Stimulated activated CD8-positive, alpha-beta memory T cell treated with anti-CD3 and anti-CD28 coated beads, Interleukin-7, amount 100 ng/mL, for 24 hours (primary cell): ENCODE measurements at places on chromosomes 2 and 18.

DNA sequence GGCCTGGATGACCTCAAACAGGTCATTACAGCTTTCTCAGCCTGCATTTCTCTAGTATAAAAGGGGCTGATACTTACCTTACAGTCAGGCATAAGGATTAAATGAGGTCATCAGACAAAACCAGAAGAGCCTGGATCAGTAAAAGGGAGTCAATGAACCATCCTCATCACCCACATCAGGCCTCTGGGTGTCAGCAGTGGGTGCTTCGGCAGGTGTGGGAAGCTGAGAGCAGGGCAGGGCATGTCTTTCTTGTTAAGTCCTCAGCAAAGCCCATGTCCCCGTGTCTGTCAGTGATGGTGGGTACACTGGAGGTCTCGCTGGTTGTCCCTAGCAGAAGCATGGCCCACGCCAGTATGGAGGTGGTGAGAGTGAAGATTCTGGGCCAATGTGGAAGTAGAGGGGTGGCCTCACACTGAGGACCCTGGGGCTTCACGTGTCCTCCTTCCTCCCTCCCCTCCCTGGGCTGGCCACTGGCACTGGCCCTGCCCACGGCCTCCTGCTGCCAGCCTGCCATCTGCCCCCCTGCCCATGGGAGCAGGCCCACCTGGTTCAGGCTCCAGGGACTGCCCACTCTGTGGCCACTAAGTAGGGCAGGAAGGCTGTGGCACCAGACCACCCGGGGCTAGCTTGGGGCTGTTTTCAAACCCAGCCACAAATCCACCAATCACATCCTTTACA is 4.4 kb downstream of the ADRA2B start:
- DNase-seq = no peak

- no peak for DNase-seq
Measured at GRCh38 chr2:109523536-109524361, 90.0 kb downstream of the SEPTIN10 start.

GRCh38 chr2:137182071-137182470 is 416.7 kb downstream of the THSD7B start:
- no peak for DNase-seq

GRCh38 chr2:212811036-212811805 is 272.6 kb upstream of the ERBB4 start:
- no peak for DNase-seq

DNA sequence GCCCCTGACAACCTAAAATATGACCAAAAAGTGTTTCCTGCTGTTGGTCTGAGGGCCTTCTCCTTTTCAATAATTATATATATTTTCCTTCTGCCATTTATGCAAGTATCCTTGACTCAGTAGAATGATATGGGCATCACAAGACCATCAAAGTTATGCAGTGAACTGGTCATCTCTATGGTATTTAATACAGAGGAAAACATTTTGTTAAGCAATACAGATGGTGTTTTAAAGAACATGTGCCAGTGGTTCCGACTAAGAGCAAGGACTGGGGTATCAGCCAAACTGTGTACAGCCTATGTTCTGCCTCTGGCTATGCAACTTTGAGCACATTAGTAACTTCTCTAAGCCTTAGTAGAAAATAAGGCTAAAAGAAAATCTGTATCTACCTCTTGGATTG is 179.0 kb downstream of the TRABD2A start:
- DNase-seq = no peak

GRCh38 chr2:139380051-139380450 is 599.9 kb upstream of the NXPH2 start:
- DNase-seq = no peak

DNA sequence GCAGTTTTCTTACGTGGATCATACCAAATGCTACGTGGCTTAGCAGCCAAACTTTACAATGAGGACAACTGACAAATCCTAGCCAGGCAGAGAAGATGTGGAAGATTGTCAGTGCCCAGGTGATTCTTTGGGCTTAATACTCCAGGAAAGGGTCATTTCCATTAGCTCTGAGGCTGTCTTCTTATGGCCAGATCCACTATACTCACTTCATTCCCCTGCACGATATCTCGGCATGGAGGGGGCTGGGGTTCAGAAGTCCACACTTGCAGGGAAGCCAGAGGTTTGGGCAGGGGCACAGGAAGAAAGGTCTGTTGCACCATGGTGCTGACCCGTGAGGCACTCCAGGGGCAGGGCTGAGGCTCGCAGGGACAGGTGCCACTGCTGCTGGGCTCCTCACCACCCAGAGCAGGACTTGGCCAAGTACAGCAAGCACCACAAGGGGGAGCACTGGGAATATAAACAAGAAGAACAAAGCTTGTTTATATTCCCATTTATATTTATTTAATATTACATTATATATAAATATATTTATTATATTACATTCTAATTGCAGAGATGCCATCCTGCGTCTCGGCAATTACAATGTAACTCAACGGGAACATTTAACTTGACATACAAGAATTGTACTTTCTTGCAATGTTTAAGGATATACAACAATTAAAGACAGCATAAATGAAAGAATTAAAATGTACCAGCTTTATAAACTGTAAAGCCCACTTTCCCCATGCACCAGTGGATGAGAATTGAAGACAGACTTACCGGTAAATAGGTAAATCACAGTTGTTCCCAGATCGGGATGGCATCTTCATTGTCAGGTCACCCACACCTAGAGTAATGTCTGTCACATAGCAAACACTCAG is 27.2 kb downstream of the CLUL1 start:
- DNase-seq = peak; percentile 44

DNA sequence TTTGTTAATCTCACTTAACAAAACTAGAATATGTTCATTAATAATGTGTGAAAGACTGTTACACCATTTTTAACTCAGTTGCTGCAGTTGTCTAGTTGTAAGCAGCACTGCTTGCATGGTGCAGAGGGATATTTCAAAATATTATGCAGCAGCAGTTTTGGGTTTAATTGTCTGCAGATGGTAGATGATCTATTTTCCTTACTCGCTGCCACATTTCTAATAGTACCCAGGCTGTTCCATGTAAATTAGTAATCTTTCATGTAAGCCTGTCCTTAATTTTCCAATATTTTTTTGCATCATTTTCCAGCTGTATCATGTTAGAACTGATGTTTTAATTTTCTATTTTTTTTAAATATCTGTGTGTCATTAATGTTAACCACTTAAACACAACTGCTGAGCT is 488.1 kb upstream of the RAB12 start:
- DNase-seq = no peak

DNA sequence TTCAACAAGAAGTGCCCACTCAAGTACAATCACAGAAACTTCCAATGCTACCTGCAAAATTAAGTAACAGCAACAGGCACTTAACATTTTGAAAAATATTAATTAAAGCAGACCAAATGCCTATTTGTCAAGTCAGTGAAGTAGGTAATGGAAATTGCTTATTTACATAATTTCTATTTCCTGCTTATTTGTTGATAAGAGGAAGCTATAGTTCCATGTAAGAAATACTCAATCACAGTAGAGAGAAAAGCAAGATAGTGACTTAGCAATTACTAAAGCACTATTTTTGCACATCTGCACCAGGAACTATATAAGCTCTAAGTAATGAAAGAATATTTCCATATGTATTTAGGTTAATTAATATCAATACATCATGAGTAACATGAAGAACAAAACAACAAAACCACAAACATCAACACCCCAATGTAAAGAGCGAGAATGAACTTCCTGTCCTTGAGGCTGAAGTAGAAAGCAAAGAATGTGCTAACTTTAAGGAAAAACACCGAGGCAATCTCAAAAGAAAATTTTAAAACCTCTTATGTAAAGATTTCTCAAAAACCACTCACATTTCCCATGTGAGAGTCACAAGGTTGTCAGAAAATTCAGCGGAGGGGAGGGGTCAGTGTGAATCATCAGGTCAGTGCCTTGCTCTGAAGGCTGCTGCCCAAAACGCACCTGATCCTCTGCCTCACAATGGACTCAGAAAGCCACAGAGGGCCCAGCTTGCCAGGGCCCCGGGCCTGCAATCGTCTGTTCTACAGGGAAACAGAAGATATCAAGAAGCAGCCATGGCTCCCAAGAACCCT is 12.5 kb downstream of the NPC1 start:
- DNase-seq = no peak

DNA sequence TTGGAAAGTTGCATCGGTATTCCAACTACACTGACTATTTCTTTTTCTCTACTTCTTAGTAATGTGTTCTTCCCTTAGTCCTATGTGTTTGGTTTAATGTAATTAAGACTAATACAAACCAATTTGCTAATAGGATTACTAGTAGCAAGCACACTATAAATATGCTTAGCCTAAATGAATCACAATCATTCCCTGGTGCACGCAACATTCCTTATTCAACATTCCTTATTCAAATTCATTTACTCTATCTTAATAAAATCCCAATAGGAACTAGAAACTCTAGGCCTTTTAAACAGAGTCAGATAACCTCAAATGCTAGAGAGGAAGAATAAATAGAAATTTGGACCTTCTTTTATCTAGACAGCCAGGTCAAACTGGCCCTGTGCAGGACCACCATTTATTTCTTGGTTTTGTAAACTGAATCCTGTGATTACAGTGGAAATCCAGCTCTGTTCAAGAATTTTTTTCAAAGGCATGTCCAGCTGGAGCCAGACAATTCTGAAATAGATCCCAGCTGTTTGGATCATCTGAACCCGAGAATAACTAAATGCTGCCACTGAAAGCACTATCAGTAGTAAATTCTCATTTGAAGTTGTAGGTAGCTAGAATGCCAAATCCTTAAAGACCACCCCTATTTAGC is 103.1 kb downstream of the PPP1R1C start:
- no peak for DNase-seq

DNA sequence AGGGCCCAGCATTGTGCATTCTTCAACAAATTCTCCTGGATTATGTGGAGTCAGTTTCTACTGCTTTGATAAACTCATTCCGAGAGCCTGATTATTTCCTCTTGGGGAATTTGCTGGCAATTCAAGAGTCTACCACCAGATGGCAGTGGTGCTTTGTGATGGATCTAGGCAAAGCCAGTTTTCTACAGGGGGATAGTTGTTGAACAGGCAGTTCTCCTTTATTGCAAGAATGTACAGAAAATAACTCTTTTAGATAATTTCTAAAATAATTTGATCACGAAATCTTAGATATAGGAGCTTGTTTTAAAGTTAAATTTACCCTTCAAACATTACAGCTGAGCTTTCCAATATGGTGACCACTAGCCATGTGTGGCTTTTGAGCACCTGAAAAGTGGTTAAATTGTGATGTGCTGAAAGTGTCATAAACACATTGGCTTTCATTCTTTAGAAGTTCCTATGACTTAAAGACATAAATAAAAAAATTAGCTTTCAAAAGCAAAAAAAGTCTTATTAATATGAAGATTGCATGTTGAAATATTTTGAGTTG is 66.7 kb upstream of the HAAO start:
- peak; percentile 61 for DNase-seq

DNA sequence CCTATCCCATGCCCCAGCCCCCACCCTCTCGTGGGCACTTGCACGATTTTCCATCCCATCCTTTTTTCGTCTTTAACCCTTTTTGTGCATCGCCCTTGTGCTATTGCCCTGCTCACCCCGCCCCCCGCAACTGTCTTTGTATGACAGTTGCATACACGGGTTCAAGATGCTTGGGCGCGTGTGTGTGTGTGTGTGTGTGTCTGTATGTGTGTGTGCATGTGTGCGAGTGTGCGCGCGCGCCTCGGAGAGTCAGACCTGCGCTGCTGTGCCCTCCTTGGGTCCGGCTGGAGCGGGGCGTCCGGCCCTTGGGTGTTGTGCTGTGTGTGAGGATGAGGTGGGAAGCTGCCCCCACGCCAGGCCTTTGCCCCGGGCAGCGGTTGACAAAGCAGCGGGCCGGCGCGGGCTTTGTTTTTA is 230.7 kb downstream of the HAUS1 start:
- no peak for DNase-seq

GRCh38 chr2:47270421-47270820 is 115.3 kb upstream of the STPG4 start:
- no peak for DNase-seq

GRCh38 chr2:224938651-224939182 is 103.6 kb downstream of the DOCK10 start:
- no peak for DNase-seq

DNA sequence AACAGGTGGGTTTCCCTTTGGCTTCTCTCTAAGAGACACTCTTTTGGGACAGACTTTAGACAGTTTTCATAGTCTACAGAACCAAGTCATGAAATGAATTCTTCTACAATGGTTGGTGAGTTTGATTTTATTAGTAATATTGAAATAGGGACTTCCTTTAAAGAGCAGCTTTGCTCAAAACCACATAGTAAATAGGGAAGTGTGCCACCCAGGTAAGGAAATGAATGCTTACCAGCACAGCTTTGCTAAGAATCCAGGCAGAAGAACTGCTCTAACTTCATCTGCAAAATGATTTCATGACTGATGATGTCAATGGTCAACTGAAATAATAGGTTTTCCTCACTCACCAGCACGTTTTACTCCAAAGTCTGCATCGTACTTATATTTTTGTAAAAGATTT is 89.2 kb downstream of the NYAP2 start:
- no peak for DNase-seq

DNA sequence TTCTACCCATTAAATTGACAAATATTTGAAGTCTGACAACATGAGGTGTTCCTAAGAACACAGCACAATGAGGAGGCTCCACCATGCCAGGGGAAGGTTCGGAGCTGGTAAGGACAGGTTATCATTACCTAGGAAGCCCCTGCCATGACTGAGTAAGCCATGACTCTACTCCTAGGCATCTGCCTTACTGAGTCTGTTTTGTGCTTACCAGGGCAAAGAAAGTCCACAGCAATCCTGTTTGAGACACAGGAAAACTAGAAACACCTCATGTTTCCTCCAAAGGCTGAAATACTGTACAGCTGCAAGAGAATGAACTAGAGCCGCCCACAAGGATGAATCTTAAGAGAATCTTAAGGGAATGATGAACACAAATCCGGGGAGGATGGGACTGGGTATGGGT is 11.6 kb downstream of the TGFBRAP1 start:
- no peak for DNase-seq
